Kidney glomerular epithelial cell (primary cell): ENCODE measurements at places on chromosomes 7 and 10.

DNA sequence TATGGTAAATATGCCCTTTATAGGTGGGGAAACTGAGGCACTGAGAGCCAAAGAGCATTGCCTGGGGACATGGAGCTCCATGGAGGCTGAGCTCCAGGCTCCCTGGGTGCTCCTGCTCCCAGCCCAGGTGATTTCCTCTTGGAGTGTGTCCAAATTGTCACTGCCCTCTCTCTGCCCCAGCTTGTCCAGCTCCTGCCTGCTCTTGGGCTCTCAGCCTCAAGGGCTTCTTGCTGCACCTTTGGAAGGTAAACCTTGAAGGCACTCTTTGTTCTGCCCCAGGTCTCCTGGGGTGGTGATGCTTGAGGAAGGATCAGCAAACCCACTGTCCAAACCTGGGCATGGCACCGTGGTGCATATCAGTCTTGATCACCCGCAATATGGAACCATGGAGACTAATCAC is 166.1 kb downstream of the RPS24 start:
- DNase-seq = no peak

DNA sequence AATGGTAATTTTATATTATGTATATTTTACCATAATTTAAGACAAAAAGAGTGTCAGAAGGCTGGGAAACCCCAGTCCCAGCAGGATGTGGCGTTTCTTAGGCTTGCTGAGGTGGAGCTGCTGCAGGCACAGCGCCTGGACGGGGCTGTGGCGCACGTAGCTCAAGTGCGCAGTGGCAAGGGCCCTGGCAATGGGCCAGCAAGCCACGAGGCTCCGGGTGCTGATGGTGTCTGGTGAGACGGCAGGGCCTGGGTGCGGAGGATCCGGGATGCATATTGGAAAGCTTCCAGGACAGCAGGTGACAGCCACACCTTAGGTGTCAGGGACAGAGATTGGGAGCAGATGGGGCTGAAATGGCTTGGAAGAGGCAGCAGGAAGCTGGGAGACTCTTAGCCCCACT is 37.2 kb downstream of the CLEC2L start:
- DNase-seq = no peak

DNA sequence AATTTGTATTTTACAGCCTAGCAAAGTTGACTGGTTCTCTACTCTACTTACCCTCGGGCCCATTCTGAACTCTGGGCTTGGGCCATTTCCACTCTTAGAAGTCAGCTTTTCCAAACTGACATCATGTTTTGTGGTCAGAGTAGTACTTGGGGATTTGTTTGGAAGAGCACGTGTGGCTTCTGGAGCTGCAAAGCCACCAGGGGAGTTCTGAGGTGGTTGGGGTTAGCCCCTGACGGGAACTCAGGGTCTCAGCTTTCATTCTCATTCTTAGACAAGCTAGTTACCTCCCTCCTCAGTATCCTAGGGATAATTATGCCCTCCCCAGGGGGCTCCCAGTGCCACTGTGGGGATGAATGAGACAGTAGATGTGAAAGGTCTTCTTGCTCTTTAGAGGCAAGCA is 647.7 kb upstream of the GALNT17 start:
- DNase-seq = no peak

- no peak for DNase-seq
Measured at GRCh38 chr10:129718548-129719414, 245.3 kb downstream of the EBF3 start.

DNA sequence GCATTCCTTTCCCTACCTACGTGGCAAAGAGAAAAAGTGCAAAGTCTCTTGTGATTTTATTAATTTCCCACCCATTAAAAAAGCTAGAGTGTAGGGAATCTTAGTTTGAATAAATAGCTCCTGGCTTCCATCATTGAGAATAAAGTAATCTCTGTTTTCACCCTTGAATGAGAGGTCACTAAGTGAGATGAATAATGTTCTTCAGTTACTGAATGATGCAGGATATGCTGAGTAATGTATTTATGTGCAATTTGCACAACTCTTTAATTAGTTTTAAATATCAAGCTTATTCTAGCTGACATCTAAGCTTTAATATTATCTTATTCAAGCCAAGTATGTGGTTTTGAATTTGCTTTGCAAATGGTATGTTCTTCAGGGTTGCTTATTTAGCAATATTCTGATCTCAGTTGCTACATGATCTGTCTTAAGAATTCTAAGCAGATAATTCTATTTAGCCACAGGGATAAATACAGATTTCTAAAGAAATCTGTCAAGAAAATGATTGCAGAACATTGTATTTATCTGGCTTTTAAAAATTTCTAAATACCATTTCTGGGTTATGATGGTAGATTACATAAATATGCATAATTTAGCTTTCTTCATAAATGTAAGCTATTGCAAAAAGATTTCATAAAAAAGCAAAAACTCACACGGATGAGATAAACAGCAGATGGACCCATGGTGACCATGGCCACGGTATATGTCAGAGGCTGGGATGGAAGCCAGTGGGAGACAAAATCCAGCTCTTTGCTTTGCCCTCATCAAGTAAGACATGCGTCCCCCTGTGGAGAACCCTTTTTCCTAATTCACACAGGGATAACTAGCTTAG is 141.0 kb downstream of the MACC1 start:
- no peak for DNase-seq

DNA sequence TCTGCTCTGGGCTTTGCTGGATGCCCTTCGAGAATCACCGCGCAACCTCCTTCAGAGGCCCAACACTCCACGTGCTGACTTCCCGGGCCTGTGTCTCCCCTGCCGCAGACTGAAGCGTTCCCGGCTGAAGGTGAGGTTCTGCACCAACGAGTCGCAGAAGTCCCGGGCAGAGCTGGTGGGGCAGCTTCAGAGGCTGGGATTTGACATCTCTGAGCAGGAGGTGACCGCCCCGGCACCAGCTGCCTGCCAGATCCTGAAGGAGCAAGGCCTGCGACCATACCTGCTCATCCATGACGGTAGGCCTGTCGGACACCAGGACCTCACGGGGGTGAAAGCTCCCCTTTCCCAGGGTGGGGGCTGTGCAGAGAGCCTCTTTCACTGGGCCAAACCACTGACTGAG is 22.4 kb downstream of the LHPP start:
- no peak for DNase-seq

GRCh38 chr10:4357911-4358310 is 468.1 kb upstream of the AKR1E2 start:
- no peak for DNase-seq

DNA sequence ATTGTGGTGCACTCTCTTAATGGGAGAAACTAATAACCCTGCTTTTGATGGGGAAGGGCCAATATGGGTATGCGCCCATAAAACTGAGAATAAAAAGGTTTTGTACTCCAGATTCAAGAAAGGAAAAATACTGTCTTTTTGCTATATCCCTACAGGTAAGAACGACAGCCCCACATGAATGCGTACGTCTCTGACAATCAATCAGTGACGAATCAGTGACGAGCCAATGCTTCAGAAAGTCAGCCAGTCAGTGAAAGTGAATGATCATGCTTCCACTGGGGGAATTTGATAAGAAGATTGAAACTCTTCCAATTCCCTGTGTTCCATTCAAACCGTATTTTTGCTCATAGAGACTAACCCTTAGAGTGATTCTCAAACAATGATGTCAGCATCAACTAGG is 26.3 kb downstream of the ARL5B start:
- DNase-seq = no peak
